ENCODE measurements at places on chromosomes 7 and 10.

GRCh38 chr7:11297126-11297625 lies 323.5 kb downstream of the PHF14 start:
- H3K4me1 ChIP-seq, result no peaks in the 10 kb centered on the region
- no peak overlapping the region for H3K27ac ChIP-seq
- H3K4me3 ChIP-seq, result no peak overlapping the region
- no peaks in the 10 kb centered on the region for H3K27me3 ChIP-seq
- no peak for DNase-seq

DNA sequence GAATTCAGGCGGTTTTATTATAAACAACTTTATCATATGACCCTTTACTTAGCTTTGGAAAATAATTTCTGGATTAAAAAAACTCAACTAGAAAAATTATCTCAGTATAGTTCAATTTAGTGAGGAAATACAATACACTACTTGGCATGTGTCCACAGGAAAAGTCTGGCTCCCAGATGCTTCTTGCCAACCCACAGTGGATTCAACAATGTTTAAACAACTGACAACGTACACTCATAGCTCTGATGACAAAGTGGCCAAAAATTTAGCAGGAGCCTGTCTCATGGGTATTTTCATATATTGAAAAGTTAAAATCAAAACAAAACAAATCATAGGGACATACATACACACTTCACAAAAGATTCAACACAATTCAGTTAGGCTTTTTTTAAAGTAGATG lies 158.8 kb downstream of the SKAP2 start:
- no peak overlapping the region for H3K4me3 ChIP-seq
- no peaks in the 10 kb centered on the region for H3K4me1 ChIP-seq

DNA sequence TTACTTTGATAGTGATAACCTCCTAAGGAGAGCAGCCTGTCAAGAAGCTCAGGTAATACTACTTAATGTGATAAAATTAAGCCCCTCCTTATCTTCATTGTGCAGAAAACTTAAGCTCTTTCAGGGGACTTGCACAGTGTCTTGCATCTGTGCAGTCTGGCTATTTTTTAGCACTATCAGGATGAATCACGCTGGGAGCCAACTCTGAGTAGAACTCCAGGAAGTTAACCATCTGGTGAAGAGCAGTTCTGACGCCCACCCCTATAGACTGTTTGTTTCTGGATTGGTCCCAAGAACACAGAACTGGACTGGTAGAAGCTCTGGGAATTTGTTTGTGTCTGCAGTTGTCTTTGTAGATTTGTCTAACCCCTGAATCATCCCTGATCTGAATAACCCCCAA lies 41.9 kb downstream of the AGK start:
- no peaks in the 10 kb centered on the region for H3K4me1 ChIP-seq
- H3K36me3 ChIP-seq, result peaks cover 47% of the 10 kb centered on the region
- H3K27me3 ChIP-seq, result no peaks in the 10 kb centered on the region
- no peak overlapping the region for H3K4me3 ChIP-seq
- DNase-seq, result no peak

- DNase-seq, result no peak
- peaks cover 3% of the 10 kb centered on the region for H3K4me1 ChIP-seq
- H3K36me3 ChIP-seq, result no peaks in the 10 kb centered on the region
- no peak overlapping the region for H3K4me3 ChIP-seq
- no peak overlapping the region for H3K27ac ChIP-seq
- H3K27me3 ChIP-seq, result no peaks in the 10 kb centered on the region
Observed at GRCh38 chr7:86600506-86601290, 43.0 kb upstream of the GRM3 start.

GRCh38 chr7:66140924-66141323 lies 26.3 kb downstream of the CRCP start:
- H3K36me3 ChIP-seq, result peaks cover 85% of the 10 kb centered on the region
- H3K27ac ChIP-seq, result no peak overlapping the region
- no peak for DNase-seq
- no peak overlapping the region for H3K4me3 ChIP-seq
- no peaks in the 10 kb centered on the region for H3K4me1 ChIP-seq
- H3K27me3 ChIP-seq, result no peaks in the 10 kb centered on the region

DNA sequence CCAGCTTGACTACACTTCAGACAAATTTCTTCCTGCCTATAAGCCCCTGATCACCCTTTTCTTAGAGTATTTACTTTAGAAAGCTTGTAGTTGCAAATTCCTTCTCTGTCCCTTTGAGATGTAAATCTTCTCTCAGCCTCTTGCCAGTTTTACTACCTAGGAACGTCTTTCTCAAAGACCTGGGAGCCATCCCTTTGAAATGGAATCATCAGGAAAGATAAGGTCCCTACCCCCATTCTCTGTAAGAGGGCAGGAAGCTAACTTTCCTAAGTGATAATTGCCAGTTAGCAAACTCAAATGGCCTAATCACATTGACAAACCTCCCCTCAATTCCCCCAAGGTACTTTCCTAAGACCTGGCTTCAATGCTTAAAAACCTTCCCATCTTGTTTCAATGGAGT lies 304.5 kb downstream of the MDFIC start:
- H3K4me1 ChIP-seq, result peaks cover 6% of the 10 kb centered on the region
- no peak overlapping the region for H3K27ac ChIP-seq
- no peak overlapping the region for H3K4me3 ChIP-seq
- H3K27me3 ChIP-seq, result peaks cover 3% of the 10 kb centered on the region
- no peaks in the 10 kb centered on the region for H3K36me3 ChIP-seq

DNA sequence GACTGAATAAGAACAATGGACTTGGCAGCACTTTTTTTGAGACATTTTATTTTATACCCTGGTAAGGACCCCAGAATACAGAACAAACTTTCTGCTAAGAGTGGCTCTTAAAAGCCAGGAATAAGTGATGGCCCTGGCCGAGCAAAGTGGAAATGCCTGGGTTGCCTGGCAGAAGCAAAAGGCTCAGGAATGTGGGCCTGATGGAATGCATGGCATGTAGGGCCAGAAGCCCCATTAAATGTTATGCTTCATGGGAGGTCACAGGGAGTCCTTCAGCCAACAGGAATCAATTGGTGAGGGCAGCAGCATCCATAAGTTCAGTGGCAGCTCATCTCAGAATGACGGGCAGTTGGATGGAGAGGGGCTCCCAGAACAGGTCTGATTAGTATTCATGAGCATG lies 301.5 kb upstream of the CACNA2D1 start:
- no peak overlapping the region for H3K27ac ChIP-seq
- no peaks in the 10 kb centered on the region for H3K36me3 ChIP-seq
- peaks cover 8% of the 10 kb centered on the region for H3K4me1 ChIP-seq
- H3K27me3 ChIP-seq, result no peaks in the 10 kb centered on the region
- DNase-seq, result no peak

DNA sequence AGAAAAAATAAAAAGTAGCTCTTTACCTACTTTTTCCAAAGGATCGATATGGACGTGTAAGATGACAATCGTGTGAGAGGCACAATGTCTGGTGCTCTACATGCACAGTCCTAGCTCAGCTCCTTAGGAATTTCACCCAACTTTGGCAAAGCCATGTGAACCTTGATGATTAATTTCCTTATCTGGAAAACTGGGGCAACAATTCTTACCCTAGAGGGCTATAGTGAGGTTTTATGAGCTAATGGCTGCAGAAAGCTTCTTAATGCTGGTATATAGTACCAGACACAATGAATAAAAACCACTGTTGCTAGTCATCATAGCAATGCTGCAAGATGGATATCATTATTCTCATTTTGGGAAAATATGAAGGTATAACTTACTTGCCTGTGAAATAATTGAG lies 202.7 kb downstream of the PARD3 start:
- H3K27ac ChIP-seq, result no peak overlapping the region
- H3K4me1 ChIP-seq, result no peaks in the 10 kb centered on the region
- no peaks in the 10 kb centered on the region for H3K36me3 ChIP-seq
- H3K27me3 ChIP-seq, result no peaks in the 10 kb centered on the region

- peaks cover 15% of the 10 kb centered on the region for H3K4me1 ChIP-seq
- H3K36me3 ChIP-seq, result peaks cover 30% of the 10 kb centered on the region
- H3K27ac ChIP-seq, result no peak overlapping the region
- H3K4me3 ChIP-seq, result no peak overlapping the region
- no peak for DNase-seq
- H3K27me3 ChIP-seq, result no peaks in the 10 kb centered on the region
Observed at GRCh38 chr7:102122026-102122425, 164.6 kb upstream of the SH2B2 start.

DNA sequence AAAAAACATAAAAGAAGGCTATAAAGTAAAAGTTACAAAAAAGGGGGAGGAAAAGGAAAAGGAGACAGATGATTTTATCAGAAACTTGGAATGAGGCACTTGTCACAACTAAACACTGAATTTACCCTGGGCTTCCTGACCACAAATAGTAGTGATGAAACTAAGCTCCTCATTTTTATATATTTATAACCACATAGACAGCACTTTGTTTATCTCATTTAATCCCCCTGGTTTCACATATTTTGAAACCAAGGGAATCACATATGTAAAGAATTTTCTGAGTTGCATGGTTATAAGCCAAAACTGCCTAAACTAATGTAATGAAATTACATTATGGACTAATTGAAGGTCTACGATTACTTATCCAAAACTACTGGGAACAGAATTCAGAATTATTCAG lies 39.6 kb upstream of the MET start:
- no peaks in the 10 kb centered on the region for H3K27me3 ChIP-seq
- peaks cover 2% of the 10 kb centered on the region for H3K4me1 ChIP-seq
- H3K4me3 ChIP-seq, result no peak overlapping the region
- H3K27ac ChIP-seq, result no peak overlapping the region
- DNase-seq, result no peak
- H3K36me3 ChIP-seq, result no peaks in the 10 kb centered on the region

GRCh38 chr7:159007364-159007995 lies 137.2 kb downstream of the VIPR2 start:
- H3K4me3 ChIP-seq, result no peak overlapping the region
- no peak overlapping the region for H3K27ac ChIP-seq
- no peaks in the 10 kb centered on the region for H3K27me3 ChIP-seq
- no peaks in the 10 kb centered on the region for H3K36me3 ChIP-seq
- DNase-seq, result no peak

DNA sequence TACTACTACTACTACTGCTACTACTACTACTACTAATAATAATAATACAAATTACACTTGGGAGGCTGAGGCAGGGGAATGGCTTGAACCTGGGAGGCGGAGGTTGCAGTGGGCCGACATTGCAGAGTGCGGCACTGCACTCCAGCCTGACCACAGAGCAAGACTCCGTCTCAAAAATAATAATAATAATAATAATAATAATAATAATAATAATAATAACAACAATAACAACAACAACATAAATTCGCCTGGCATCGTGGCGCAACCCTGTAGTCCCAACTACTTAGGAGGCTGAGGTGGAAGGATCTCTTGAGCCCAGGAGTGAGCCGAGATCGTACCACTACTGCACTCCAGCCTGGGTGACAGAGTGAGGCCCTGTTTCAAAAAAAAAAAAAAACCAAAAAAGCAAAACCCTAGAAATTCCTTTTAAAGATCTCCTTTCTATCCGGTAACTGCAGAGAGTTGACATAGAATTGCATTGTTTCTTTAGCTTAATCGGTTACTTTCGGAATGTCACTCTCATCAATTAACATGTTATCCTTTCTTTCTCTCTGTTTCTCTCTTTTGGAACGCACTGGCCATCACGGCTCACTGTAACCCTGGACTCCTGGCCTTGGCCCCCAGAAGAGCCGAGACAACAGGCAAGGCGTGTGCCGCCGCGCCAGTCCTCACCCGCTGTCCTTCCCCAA lies 972 bp downstream of the PHYH start:
- H3K36me3 ChIP-seq, result no peaks in the 10 kb centered on the region
- no peak for DNase-seq
- peak overlapping the region; percentile 51 for H3K4me3 ChIP-seq
- peaks cover 3% of the 10 kb centered on the region for H3K4me1 ChIP-seq

DNA sequence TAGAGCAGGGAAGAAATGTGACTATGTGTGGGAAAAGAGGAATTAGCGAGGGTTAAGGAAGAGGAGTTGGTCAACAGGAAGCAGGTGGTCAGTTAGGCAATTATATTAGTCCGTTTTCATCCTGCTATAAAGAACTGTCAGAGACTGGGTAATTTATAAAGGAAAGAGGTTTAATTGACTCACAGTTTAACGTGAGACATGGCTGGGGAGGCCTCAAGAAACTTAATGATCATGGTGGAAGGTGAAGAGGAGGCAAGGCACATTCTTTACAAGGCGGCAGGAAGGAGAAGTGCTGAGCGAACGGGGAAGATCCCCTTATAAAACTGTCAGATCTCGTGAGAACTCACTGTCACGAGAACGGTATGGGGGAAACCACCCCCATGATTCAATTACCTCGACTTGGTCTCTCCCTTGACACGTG lies 35.0 kb downstream of the RAMP3 start:
- H3K4me1 ChIP-seq, result peaks cover 6% of the 10 kb centered on the region
- no peak for DNase-seq
- H3K27me3 ChIP-seq, result no peaks in the 10 kb centered on the region
- no peaks in the 10 kb centered on the region for H3K36me3 ChIP-seq
- H3K27ac ChIP-seq, result no peak overlapping the region

DNA sequence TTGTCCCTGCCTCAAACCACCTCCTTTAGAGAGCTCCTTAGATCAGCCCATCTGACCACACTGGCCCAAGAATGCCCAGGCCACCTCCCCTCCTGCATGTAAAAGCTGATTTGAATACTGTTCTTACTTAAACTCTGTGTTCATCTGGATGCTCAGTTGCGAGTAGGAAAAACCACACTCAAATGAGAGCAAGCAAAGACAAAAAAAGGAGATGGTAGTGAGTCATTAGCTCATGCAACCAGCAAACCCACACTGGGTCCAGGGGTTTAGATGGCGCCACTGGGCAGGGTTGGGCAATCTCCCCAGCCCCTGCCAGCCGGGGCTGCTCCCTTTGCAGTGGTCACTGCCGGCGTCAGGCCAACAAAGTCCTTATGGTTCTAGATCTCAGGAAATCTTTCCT lies 32.7 kb downstream of the TSPAN15 start:
- H3K27ac ChIP-seq, result no peak overlapping the region
- no peak for DNase-seq
- H3K36me3 ChIP-seq, result no peaks in the 10 kb centered on the region

- no peak for DNase-seq
- H3K27ac ChIP-seq, result peak overlapping the region; percentile 97
- peaks cover 11% of the 10 kb centered on the region for H3K4me1 ChIP-seq
- H3K36me3 ChIP-seq, result peaks cover 6% of the 10 kb centered on the region
- H3K27me3 ChIP-seq, result no peaks in the 10 kb centered on the region
- peak overlapping the region; percentile 92 for H3K4me3 ChIP-seq
Observed at GRCh38 chr10:71850021-71850742, 869 bp downstream of the PSAP start.

GRCh38 chr10:74787457-74787856 lies 38.9 kb upstream of the KAT6B start:
- no peaks in the 10 kb centered on the region for H3K4me1 ChIP-seq
- no peak for DNase-seq
- H3K4me3 ChIP-seq, result no peak overlapping the region

GRCh38 chr10:34297541-34298345 lies 517.4 kb downstream of the PARD3 start:
- DNase-seq, result no peak
- H3K27me3 ChIP-seq, result no peaks in the 10 kb centered on the region
- H3K27ac ChIP-seq, result no peak overlapping the region
- no peaks in the 10 kb centered on the region for H3K36me3 ChIP-seq
- no peaks in the 10 kb centered on the region for H3K4me1 ChIP-seq

GRCh38 chr7:143361552-143362130 lies 872 bp downstream of the FAM131B start:
- H3K27me3 ChIP-seq, result peaks cover 10% of the 10 kb centered on the region
- H3K36me3 ChIP-seq, result peaks cover 23% of the 10 kb centered on the region
- H3K27ac ChIP-seq, result no peak overlapping the region
- peak; percentile 24 for DNase-seq

GRCh38 chr10:125084614-125085257 lies 75.6 kb downstream of the CTBP2 start:
- H3K36me3 ChIP-seq, result peaks cover 89% of the 10 kb centered on the region
- H3K27me3 ChIP-seq, result no peaks in the 10 kb centered on the region
- no peak overlapping the region for H3K27ac ChIP-seq
- no peak overlapping the region for H3K4me3 ChIP-seq
- no peaks in the 10 kb centered on the region for H3K4me1 ChIP-seq
